ENCODE measurements at places on chromosomes 2 and 18. TPM values are rescaled to one million over a fixed set of nuclear protein-coding genes. Genes with fewer than 3 reads are reported as not detected.

DNA sequence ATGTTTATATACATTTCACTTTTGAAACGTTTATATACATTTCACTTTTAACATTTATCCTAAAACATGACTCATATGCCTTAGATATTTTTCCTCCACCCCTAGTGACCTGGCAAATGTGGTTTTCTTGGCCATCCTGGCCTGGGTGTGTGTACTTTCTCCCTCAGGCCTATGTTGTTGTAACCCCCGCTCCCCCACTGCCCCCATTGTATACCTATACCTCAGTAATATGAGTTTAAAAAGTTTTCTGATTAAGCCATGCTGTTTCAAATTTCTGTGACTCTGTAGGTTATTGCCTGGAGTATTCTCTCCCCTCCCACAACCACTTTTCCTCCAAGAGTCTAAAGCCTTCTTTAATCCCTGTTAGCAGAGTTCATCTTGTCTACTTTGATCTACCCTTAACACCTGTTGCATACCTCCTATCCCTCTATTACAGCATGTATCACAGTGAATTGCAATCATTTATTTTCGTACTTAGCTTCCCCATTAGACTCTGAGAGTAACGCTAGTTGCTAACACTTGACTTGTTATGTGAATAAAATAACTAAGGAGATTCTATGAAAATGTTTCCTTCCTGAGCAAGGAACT, 67.9 kb downstream of the LCLAT1 start:
- H3K4me1 ChIP-seq = no peaks in the 10 kb centered on the region
- no peak overlapping the region for H3K27ac ChIP-seq
- H3K36me3 ChIP-seq = peaks cover 3% of the 10 kb centered on the region

DNA sequence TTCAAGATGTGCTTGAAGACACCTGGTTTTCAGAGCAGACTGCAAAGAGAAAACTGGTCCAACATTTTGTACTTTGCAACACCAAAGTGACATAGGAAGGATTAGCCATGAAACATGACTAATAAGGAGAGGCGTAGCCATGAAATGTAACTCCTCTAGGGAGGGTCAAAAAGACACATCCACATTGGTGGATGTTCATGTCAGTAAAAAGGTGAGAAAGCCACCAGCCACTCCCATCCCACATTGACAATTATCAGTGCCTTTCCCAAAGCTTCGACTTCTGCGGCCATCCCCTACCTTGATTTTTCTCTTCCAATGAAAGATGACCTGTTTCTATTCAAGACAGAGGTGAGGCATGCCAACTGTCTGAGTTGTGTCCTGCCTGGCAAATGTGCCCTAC, 223.2 kb downstream of the ALK start:
- H3K27ac ChIP-seq = no peak overlapping the region
- H3K4me3 ChIP-seq = no peak overlapping the region
- H3K4me1 ChIP-seq = no peaks in the 10 kb centered on the region
- no peak for DNase-seq

DNA sequence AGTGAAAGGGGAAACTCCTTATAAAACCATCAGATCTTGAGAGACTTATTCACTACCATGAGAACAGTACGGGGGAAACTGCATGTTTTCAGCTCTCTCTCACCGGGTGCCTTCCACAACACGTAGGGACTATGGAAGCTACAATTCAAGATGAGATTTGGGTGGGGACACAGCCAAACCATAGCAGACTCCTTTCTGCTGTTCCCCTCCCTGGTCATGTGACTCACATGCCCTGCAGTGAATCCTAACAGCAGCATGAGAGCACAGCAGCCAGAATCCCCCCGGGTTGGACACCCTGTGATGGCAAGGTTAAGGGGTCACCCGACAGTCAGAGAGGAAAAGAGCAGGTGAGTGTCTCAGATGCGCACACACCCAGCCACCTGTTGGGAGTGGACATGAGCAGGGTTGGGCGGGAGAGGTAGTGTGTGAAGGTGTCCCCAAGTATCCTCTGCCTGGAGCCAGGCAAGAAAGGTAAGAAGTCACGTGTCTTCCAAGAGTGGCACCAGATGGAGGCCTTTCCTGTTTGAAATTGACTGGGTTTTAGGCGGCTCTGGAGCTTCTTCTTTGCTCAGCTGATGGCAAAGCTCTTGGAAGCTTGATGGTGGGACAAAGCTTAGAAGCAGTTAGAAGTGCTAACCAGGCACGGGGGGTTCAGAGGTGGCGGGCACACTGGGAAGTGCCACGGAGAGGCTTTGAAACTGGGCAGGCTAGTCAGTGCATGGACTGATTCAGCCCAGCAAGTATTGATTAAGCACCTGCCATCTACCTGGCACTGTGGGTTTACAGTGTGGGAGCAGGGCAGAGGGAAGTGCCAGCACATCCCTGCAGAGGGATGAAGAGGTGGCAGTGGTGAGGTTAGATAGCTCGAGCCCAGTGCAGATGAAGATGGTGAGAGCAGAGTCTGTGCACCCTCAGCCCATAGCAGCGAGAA, 68.7 kb downstream of the RHOB start:
- H3K36me3 ChIP-seq = no peaks in the 10 kb centered on the region
- no peak overlapping the region for H3K27ac ChIP-seq
- no peak for DNase-seq
- H3K4me3 ChIP-seq = no peak overlapping the region

MEP1B gene
- not detected for total RNA-seq

DNA sequence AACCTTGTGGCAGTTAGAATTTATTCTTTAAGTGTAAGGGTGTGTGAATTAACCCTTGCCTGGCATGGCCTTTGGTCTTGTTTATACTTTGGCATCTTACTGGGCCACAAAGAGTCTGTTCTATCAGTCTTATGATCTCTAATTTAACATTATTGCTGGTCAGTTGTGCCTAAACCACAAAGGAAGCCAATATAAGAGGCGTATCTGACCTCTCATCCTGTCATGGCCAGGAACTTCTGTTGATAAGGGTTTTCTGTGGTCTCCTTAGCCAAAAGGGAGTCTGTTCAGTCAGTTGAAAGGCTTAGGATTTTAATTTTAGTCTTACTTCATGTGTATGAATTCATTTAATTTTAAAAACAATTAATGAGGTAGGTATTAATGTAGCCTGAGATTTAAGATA, 127.2 kb downstream of the LRRTM4 start:
- H3K4me1 ChIP-seq = no peaks in the 10 kb centered on the region
- no peak overlapping the region for H3K27ac ChIP-seq
- H3K27me3 ChIP-seq = no peaks in the 10 kb centered on the region
- no peak overlapping the region for H3K4me3 ChIP-seq

BCL11A gene
- total RNA-seq = 2.6 TPM

CYP20A1 gene
- 30.7 TPM for total RNA-seq

STK25 gene
- 110 TPM for total RNA-seq

CPO gene
- total RNA-seq = not detected

DNA sequence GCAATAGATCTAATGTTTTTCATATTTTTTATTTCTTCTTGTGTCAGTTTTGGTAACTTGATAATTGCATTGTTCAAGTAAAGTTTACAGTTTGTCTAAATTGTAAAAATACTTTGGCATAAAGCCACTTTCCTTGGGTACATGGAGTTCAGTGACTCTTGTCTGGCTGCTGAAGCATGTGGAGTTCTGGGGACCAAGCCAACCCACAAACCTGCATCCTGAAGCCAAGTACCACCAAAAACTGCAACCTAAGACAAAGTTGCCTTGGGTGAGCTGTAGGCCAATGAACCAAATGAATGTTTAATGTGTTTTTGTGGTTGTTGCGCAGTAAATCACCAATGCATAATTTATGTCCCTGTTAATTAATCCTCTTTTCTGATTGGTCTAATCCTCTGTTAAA, 872.6 kb downstream of the BCL11A start:
- no peak overlapping the region for H3K4me3 ChIP-seq
- no peaks in the 10 kb centered on the region for H3K27me3 ChIP-seq
- no peak overlapping the region for H3K27ac ChIP-seq
- H3K4me1 ChIP-seq = no peaks in the 10 kb centered on the region
- H3K36me3 ChIP-seq = no peaks in the 10 kb centered on the region
- no peak for DNase-seq

- no peak overlapping the region for H3K27ac ChIP-seq
- no peak overlapping the region for H3K4me3 ChIP-seq
- DNase-seq = no peak
- H3K4me1 ChIP-seq = no peaks in the 10 kb centered on the region
Observed at GRCh38 chr2:208010506-208010905, 14.8 kb downstream of the PLEKHM3 start.

- H3K36me3 ChIP-seq = no peaks in the 10 kb centered on the region
- no peak overlapping the region for H3K4me3 ChIP-seq
- no peak overlapping the region for H3K27ac ChIP-seq
- no peaks in the 10 kb centered on the region for H3K27me3 ChIP-seq
Observed at GRCh38 chr2:106332054-106332453, 136.2 kb downstream of the RGPD3 start.

SP5 gene
- not detected for total RNA-seq

DNA sequence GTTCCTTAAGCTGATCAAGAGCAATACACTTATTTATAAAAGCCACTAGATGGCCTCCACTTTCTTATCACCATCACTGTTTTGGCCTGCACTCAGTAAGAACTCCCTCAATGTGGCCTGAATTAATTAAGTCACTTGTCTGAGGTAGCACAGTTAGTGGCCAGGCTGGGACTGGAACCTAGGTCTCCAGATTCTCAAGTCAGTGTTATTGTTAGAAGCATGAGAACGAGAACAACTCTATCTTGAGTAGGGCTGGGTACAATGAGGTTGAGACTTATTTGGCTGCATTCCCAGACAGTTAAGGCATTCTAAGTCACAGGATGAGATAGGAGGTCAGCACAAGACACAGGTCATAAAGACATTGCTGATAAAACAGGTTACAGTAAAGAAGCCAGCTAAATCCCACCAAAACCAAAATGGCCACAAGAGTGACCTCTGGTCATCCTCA, 115.8 kb downstream of the SS18 start:
- H3K36me3 ChIP-seq = no peaks in the 10 kb centered on the region
- H3K4me3 ChIP-seq = no peak overlapping the region
- H3K27me3 ChIP-seq = no peaks in the 10 kb centered on the region

DNA sequence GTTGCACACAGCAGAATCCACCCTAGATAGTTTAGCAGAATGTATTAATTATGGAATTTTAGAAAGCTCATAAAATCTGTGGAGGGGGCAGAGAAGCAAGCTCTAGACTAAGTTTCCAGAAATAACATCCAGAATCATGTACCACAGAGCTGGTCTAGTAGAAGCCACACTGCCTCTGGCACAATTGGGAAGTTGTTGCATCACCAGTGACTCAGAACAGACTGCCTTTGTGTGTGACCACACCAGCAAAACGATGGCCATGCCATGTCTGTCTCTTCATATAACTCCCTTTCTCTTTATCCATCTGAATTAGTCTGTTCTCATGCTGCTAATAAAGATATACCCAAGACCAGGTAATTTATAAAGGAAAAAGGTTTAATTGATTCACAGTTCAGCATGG, 158.9 kb downstream of the CCDC148 start:
- H3K36me3 ChIP-seq = no peaks in the 10 kb centered on the region
- H3K4me3 ChIP-seq = no peak overlapping the region
- H3K4me1 ChIP-seq = no peaks in the 10 kb centered on the region
- H3K27ac ChIP-seq = no peak overlapping the region
- no peaks in the 10 kb centered on the region for H3K27me3 ChIP-seq

DNA sequence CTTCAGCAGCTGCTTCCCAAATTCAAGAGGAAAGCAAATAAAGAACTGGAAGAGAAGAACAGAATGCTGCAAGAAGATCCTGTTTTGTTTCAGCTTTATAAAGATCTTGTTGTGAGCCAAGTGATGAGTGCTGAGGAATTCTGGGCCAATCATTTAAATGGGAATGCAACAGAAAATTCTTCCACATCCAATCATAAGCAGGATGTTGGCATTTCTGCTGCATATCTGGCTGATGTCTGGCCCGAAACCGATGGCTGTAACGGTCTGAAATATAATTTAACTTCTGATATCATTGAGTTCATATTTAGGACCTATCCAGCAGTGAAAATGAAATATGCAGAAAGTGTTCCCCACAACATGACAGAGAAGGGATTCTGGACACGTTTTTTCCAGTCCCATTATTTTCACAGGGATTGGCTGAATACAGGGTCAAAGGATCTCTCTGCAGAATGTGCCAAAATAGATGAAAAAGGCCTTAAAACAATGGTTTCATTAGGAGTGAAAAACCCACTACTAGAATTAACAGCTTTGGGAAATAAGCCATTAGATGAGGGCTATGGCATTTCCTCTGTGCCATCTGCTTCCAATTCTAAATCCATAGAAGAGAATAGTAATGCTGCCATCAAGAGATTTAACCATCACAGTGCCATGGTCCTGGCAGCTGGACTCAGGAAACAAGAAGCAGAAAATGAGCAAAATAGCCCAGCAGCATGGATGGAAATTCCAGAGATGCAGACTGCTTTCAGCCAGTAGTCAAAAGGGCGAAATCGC, 175.6 kb downstream of the MC4R start:
- H3K36me3 ChIP-seq = no peaks in the 10 kb centered on the region
- no peaks in the 10 kb centered on the region for H3K4me1 ChIP-seq
- no peak overlapping the region for H3K27ac ChIP-seq
- H3K4me3 ChIP-seq = no peak overlapping the region
- H3K27me3 ChIP-seq = no peaks in the 10 kb centered on the region

SLC16A14 gene
- total RNA-seq = 0.23 TPM

- H3K36me3 ChIP-seq = no peaks in the 10 kb centered on the region
- H3K4me1 ChIP-seq = no peaks in the 10 kb centered on the region
- DNase-seq = no peak
- no peak overlapping the region for H3K27ac ChIP-seq
- no peak overlapping the region for H3K4me3 ChIP-seq
Observed at GRCh38 chr2:182066400-182067087, 80.9 kb downstream of the PPP1R1C start.

- no peak overlapping the region for H3K27ac ChIP-seq
- H3K36me3 ChIP-seq = no peaks in the 10 kb centered on the region
- no peaks in the 10 kb centered on the region for H3K27me3 ChIP-seq
- no peaks in the 10 kb centered on the region for H3K4me1 ChIP-seq
Observed at GRCh38 chr2:170162271-170162632, 15.7 kb upstream of the MYO3B start.

IL1RL1 gene
- total RNA-seq = 0.49 TPM

GRCh38 chr2:160006475-160006874, 55.9 kb downstream of the PLA2R1 start:
- H3K27me3 ChIP-seq = no peaks in the 10 kb centered on the region
- no peak overlapping the region for H3K27ac ChIP-seq
- no peak overlapping the region for H3K4me3 ChIP-seq
- no peaks in the 10 kb centered on the region for H3K36me3 ChIP-seq

DNA sequence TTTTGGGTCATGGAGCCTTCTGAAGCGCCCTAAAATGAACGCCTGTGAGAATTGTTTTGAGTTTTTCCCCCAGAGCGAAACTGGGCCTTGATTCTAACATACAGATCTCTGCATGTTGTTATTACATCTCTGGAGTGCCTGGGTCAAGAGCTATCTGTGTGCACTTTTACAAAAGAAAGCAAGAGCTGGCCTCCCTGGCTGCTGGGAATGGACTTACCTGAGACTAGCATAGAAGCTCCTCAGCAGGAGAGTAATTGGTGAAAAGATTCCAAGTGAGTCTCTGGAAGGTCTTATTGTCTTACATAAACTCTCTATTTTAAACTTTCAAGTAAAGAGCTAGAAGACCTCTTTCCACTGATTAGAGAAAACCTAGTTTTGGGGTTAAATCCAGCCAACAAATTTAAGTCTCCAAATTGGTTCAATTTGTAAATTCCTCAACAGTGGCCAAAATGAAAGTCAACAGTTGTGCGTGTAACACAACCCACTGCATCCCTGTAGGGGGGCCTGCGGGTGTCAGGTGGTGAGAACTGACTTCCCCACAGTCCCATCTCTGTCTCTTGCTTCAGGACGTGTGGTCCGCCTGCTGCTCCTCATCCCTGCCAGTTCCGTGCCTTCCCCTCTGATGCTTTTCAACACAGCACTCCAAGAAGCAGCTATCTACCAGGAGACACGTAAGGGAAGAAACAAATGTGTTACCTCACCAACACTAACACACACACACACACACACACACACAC, 206.1 kb downstream of the SH3BP4 start:
- no peak overlapping the region for H3K27ac ChIP-seq
- DNase-seq = no peak
- no peaks in the 10 kb centered on the region for H3K4me1 ChIP-seq
- no peaks in the 10 kb centered on the region for H3K36me3 ChIP-seq

Data from natural killer cell (primary cell).